ENCODE measurements at places on chromosomes 12 and 14. TPM values are rescaled to one million over a fixed set of nuclear protein-coding genes. Genes with fewer than 3 reads are reported as not detected.

Gene STK38L
- 30.8 TPM for total RNA-seq

GRCh38 chr14:21042918-21043317 is 756 bp downstream of the RNASE7 start:
- no peak for DNase-seq

GRCh38 chr12:93302331-93303229 is 75.1 kb upstream of the NUDT4 start:
- no peak for DNase-seq

DNA sequence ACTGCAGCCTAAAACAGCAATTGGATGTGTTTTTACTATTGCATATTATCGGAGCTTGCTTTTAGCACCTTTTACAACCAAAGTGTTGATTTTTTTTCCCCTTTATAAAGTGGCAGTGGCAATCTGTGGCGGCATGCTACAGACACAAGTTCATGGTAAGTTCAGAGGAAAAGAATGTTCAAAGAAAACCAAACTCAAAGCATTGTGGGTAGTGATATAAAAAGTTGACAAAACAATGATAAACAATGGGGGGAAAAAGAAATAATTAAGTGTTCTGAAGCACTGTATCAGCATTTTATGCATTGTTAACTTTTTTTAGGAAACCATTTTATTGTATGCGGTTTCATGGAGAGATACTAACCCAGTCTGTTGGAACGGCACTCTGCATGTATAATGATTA is 492.0 kb upstream of the SOX5 start:
- DNase-seq, result no peak

- DNase-seq, result no peak
Observed at GRCh38 chr12:93008044-93008778, 79.1 kb upstream of the EEA1 start.
